Activated naive CD8-positive, alpha-beta T cell treated with anti-CD3 and anti-CD28 coated beads, Interleukin-2, amount 50 U/mL, for 24 hours (primary cell): ENCODE measurements at places on chromosomes 12 and 14.

GRCh38 chr14:71103662-71104484 is 196.6 kb downstream of the PCNX1 start:
- DNase-seq: no peak

DNA sequence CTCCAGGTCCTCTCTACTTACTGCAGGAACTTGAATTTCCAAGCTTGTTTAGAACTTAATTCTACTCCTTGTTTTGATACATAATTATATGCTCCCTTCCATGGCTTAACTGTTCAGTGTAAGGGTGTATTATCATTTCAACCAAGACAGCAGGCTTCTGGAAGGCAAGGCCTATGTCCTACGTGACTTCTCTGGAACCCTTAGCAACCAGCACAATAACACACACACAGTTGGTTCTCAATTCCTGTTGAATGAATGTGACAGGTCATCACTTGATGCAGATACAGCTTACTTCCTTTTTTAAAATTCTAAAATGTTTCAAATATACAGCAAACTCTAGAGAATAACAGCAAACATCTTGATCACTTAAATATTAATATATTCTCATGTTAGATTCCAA is 77.7 kb upstream of the COCH start:
- no peak for DNase-seq

GRCh38 chr12:75699728-75700496 is 188.5 kb upstream of the KRR1 start:
- no peak for DNase-seq

GRCh38 chr12:49458816-49459215 is 80.0 kb upstream of the KCNH3 start:
- DNase-seq: no peak

DNA sequence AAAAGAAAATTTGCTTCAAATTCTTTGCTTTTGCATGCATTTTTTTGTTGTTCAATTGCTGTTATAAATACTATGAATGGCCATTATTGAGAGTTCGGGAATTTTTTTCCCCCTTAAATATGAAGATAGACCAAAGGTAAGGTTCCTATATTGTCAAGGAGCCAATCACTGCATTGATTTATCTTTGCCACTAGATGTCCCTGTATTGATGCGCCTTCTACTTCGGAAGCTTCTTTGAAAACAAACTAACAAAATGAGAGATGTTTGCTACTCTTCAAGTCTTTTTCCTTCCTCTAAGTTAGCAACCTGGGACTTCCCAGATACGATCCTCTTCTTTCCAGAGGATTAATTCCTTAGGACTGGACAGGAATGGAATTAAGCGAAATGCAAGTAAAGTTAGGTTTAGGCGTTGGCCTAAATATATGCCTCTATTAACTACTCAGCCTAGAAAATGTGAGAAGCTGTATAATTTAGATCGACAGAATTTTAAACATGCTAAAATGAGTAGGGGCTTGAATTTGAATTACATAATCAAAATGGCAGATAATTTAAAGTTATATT is 318.1 kb downstream of the AEBP2 start:
- DNase-seq: no peak

DNA sequence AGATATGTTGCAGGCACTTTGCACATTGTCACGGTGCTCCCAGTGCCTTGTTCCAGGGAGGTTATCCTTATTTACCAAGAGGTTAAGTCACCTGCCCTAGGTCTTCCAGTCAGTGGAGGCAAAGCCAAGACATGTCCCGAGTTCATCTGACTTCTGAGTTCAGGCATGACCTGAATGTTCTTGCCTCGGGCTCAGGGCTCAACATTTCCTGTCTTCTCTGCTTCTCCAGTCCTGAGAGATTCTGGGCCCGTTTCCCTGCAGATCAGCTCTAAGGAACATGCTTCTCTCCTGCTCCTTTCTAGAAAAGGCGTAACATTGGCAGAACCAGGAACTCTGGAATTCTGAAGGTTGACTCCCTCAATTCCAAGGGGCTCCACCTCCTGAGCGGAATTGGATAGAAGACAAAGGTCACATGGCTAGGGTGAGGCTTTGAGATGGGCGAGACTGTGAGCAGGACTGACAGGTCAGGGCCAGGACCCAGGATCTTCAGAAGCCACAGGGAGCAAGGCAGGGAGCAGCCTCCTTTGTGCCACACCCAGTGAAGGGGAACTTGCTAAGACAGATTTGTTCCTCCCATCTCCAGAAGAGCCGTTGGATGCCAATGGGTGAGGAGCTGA is 19.9 kb downstream of the BDKRB2 start:
- no peak for DNase-seq

- DNase-seq: no peak
These were observed 12.3 kb downstream of the GPR19 start for GRCh38 chr12:12683725-12684124.

DNA sequence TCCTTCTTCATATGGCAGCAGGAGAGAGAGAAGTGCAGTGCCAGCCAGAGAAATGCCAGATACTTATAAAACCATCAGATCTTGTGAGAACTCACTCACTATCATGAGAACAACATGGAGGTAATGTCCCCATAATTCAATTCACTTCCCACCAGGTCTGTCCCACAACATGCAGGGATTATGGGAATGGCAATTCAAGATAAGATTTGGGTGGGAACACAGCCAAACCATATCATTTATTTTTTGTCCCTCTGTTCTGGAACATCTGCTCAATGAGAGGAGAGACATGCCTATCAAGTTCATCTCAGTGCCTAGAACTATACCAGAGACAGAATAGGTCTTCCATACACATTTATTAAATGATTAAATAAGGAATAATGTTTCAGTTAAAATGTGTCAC is 543.5 kb downstream of the NRXN3 start:
- DNase-seq: no peak

DNA sequence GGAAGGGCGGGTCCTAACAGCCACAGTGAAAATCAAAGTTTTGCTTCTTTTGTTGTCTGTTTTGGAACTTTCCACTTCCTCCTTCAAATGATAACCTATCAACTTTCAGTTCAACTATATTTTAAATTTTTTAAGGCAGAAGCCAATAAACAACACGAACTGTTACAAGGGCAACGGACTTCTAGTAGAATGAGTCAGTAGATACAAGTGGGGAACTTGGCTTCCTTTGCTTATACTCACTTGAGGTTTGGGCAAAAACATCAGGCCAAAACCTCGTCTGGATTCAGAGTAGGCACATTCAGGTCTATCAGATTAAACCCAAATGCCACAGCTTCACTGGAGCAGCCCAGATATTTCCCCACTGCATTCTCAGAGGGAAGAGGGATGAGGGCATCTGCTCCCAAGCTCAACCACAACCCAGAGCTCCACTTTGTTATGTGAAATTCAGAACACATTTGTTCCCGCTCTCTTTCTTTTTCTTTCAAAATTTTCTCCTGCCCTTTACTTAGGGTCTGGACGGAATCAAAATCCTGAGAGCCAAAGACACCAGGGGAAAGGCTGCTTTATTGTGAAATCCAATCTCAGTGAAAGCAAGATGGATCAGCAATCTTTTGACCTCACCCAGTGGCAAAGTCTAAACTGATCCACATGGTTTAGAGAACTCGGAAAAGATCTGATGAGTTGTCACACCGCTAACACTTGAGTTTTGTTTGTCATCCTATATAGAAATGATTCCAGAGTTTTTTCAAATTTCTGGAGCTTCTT is 152.5 kb upstream of the BTG1 start:
- DNase-seq: no peak

DNA sequence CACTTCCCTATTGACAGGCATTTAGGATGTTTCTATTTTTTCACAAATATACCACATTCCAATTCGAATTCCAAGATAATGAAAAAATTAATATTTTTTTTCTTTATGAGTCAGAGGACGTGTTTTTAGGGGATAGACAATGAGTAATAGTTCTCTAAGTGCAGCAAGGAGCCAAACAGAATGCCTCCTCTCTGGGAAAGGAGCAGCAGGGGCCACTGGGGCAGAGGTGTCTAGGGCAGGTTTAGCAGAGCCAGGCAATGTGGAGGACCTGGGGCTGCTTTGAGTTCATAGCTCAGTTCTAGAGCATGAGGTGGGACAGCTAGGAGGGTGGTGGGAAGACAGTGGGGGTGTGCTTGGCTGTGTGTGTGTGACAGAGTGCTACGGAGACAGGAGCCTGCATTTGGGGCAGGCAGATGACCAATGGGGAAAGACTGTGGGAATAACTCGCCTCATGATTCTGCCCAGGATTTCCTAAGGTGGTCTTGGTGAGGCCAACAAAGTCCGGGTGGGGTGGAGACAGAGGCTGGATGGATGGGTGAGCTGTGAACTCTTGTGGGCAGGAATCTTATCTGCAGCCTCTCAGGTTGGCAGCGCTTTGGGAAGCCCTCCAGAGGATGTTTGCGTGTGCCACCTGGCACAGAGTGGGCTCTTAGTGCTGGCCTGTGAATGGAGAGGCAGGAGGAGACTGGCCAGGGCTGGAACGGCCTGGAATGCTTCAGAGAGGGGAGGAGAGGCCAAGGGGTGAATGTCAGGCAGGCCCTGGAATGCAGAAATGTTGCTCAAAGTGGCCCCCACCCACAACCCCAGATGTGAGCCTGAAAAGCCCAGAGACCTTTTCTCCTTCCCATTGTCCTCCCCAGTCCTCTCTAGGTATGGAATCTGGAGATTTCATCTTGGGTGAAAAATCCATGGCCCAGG is 2.4 kb upstream of the KRT7 start:
- no peak for DNase-seq

DNA sequence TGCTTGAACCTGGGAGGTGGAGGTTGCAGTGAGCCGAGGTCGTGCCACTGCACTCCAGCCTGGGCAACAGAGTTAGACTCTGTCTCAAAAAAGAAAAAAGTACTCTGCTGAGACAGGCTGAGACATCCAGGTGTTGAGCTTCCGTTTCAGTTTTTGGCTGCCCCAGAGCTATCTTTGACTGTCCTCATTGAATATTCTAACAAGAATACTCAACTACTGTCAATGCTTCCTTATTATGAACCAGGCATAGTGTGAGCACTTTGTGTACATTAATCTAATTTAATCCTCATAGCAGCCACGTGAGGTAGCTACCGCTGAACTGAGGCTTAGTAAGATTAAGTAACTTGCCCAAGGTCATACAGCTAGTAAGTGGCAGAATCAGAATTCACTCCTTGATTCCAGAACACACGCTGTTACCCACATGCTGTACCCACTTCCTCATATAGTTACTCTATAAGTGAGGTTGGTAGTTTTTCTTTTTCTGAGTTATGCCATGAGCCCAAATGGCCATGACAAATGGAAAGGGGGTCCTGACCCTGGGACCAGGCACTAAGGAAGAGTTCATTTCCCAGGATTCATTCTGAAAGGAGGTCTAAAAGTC is 11.3 kb downstream of the ALDH1L2 start:
- DNase-seq: no peak

DNA sequence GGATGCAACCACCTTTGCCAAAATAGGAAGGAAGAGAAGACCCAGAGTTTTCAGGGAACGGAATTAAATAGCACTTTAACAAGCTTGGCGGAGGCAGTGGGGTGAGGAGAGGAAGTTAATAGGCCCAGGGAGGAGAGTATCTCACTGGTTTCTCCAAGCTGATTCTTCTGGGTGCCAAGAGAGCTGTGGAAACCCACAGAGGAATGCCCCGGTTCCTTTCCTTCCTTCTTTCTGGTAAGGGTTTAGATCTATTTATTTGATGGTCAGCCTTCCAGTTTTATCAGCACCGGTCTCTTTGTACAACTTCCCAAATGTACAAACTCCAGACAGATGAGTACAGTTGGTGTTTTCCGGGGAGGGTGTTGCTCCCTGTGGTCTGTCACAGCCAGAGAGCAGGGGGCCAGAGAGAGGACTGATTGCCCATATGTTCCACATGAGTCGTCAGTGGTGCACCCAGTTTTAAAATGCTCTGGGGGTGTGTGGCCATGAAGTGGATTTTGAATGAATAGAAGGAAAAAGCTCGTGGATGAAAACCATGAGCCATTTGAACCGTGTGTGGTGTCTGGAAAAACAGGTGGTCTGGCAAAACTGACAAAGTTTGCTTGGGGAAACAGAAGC is 26.6 kb downstream of the PRKCH start:
- DNase-seq: no peak

DNA sequence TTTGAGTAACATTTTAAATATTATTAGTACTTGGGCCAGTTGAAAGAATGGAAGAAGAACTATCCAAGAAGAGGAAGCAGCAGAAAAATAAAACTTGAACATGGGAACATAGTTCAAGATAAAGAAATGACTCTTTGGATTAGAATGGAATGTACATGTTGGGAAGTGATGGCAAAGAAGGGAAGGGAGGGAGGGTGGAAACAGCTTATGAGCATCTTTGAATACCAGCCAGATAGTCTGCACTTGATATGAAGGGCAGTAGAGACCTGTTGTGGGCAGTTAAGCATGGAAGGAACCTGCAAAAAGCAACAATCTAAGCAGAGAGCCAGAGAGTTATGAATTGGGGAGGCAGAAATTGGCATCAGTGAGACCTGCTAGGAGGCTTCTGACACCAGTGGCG is 10.0 kb upstream of the IL22 start:
- no peak for DNase-seq

GRCh38 chr14:32588448-32589320 is 259.6 kb downstream of the AKAP6 start:
- DNase-seq: no peak

GRCh38 chr14:59811815-59812214 is 58.8 kb downstream of the RTN1 start:
- no peak for DNase-seq
